ENCODE measurements at places on chromosomes 5 and 9.
A peak's percentile ranks its signal among the peaks of the same experiment; 100 is the strongest.

- DNase-seq, result no peak
Measured at GRCh38 chr5:78610163-78610583, 38.4 kb downstream of the LHFPL2 start.

- no peak for DNase-seq
Measured at GRCh38 chr9:134212809-134213507, 48.6 kb upstream of the RNU6ATAC start.

DNA sequence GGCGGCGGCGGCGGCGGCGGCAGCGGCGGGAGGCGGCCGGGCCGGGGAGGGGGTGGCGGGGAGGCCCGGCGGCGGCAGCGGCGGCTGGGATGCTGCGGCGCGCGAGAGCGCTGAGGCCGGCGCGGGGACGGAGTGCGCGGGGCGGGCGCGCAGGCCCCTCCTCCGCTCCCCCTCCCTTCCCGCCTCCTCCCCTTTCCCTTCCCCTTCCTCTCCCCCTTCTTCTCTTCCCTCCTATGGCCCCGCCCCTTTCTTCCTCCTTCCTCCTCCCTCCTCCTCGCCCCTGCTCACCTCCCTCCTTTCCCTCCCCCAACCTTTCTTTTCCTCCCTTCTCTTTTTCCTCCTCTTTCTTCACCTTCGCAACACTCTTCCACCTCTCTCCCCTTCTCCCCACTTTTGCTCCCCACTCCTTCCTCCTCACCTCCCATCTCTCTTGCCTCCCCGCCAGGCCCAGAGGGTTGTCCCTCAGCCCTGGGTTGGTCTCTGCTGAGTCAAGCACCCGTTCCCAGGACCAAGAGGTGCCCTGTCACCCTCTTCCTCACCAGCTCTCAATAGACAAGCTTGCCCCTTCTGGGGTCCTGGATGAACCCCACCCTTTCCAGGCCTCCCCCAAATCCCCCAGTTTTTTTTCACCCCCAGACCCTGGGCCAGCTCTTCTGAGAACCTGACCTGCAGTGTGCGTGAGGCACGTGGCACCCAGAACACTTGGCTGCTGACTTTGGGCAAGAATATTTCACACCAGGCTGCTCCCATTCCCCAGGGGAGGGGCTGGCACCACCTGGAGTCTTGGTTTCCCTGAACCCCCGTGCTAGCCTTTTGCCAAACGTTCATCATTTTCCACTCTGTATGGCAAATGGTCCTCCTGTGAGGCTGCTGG, at the start of gene SEMA4D:
SEMA4D (minus strand) TSS at position 136 of the 874 bp plus-strand sequence. CDS start 92,657 bp downstream, outside the sequence.
- DNase-seq, result peak; percentile 83

DNA sequence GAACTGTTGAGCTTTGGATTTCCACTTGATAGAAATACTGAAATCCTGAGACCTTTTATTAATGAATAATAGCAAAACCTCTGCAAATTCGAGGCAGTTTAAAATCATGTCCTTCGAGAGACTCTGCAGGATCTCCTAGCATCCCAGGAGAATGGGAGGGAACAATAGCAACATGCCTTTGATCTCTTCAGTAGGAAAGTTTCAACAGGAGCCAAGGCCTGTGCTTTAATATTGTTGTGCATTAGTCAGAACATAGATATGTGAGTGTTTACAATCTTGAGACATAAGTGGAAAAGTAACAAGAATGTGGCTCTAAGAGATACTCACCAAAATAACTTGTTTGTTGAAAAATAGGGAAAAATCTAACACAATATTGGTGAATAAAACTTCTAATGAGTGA, 83.3 kb upstream of the LHFPL2 start:
- no peak for DNase-seq

GRCh38 chr5:167623354-167623753, 668.1 kb upstream of the WWC1 start:
- DNase-seq, result no peak

DNA sequence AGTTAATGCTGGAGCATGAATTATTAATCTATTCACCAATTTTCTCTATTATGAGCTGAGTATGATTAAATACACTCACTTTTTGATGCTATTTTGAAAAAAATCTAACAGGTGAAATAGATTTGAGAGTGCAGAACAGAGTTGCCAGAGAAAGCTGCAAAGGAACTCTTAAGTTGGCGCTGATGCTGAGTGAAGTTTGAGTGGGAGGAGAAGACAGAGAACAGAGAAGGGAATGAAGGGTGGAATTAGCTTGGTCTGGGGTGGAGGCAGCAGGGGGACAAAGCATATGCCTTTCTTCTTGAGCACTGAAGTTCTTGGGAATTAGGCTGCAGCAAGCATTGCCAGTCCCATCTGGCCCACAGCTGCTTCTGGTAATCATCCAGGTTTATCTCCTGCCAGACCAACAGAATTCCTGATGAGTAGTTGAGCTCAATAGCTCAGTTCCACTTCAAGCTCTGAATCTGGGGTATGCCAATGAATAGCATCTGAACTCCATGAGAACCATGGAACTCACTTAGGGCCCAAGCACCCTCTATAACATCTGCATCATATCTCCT, 290.1 kb downstream of the HINT1 start:
- DNase-seq, result no peak

DNA sequence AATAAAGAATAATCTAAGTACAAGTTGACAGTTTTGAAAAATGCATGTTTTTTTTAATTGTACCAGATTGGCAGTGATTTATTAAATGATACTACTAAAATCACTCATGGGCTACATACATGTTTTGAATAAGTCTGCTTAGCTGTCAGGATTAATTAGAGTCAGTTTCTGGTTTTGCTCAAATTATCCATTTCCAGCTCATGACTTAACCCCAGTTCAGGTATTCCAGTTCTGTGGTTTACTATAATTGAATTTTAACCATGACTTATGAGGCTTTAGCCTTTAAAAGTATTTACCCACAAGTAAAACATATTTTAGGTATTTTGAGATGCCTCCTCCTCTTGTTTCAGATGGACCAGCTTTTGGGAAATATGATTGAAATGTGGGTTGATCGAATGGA, 17.8 kb upstream of the LRRC70 start:
- no peak for DNase-seq

DNA sequence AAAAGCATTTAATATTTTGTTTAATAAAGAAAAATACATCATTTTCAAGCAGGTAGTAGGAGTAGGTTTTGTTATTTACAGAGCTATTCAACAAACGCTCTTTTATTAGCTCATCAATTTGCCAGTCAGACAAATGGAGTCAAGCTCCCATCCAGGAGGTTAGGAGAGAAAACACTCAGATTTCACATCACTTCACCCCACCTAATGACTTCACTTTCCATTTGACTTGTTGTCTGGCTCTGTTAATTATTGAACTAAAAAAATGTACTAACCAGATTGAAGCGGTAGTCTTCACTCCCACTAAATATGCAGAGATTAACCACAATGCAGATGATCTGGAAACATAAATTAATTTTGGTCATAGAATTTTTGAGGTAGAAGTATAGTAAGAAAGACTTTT, 193.6 kb upstream of the VCAN start:
- no peak for DNase-seq

DNA sequence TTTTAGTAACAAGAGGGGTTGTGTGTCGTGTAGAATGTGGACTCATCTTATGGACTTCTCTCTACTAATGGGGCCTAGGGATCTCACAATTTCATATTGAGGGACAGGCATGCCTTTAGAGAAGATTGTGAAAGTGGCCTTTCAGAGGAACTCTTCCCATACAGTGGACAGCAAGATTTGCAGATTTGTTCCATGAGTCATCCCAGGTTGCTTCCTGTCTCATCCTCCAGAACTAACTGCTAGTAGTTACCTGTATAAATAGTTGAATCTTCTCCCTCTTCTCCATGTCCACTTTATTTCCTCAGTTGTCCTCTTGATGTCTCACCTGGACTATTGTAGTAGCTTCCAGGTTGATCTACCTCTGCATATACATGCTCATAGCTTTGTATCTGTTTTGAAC, 997.5 kb upstream of the CTNND2 start:
- no peak for DNase-seq

Measured in G401 (cell line).